ENCODE measurements at places on chromosomes 7 and 10. TPM values are rescaled to one million over a fixed set of nuclear protein-coding genes. Genes with fewer than 3 reads are reported as not detected.

ATG9B gene
- total RNA-seq = 8.6 TPM

TRPV5 gene
- total RNA-seq = not detected

WNT16 gene
- not detected for total RNA-seq

ANKRD61 gene
- total RNA-seq = not detected

SUN3 gene
- not detected for total RNA-seq

PNLIPRP2 gene
- total RNA-seq = not detected

ZNF425 gene
- total RNA-seq = 1.1 TPM

RINT1 gene
- total RNA-seq = 21.9 TPM

AKR1B1 gene
- total RNA-seq = 89.9 TPM

LRRN3 gene
- total RNA-seq = 19.2 TPM

GNB2 gene
- 266 TPM for total RNA-seq

Measured in activated CD4-positive, alpha-beta memory T cell treated with anti-CD3 and anti-CD28 coated beads, Interleukin-2, amount 10 ng/mL, durations not matched to agents 7 days and 5 days (primary cell).